ENCODE measurements at places on chromosomes 16 and 17.

DNA sequence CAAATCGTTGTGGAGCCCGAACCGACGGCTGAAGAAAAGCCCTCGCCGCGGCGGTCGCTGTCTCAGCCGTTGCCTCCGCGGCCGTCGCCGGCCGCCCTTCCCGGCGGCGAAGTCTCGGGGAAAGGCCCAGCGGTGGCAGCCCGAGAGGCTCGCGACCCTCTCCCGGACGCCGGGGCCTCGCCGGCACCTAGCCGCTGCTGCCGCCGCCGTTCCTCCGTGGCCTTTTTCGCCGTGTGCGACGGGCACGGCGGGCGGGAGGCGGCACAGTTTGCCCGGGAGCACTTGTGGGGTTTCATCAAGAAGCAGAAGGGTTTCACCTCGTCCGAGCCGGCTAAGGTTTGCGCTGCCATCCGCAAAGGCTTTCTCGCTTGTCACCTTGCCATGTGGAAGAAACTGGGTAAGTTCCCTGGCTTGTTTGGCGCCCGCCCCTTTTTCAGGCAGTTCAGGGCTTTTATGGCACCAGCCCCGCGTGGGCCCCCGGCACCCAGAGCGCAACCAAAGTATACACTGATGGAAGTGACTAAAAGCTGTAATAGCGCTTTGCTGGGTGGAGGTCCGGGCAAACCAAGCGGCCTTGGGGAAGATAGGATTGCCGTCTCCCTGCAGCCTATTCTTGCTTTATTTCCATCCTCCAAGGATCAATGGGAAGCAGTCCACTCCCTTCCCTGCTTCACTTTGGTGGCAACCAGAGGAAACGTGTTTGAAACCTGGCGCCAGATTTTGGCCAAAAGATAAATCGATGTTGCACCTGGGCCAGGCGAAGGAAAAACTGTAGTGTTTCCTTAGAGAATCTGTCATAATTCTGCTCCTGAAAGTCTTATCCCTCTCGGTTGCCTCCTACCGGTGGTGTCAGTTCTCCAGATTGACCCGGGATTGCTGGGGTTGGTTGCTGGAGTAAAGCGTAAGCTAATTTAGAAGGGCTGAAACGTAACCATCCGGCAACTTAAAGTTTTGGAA, 775 bp downstream of the PPM1D start:
- DNase-seq: peak; percentile 86

GRCh38 chr17:42562388-42563142, 617 bp downstream of the COASY start:
- no peak for DNase-seq

GRCh38 chr16:27374804-27375425, 27.1 kb upstream of the IL21R start:
- DNase-seq: peak; percentile 21

GRCh38 chr16:87229230-87230188, 87.7 kb downstream of the C16orf95 start:
- no peak for DNase-seq

DNA sequence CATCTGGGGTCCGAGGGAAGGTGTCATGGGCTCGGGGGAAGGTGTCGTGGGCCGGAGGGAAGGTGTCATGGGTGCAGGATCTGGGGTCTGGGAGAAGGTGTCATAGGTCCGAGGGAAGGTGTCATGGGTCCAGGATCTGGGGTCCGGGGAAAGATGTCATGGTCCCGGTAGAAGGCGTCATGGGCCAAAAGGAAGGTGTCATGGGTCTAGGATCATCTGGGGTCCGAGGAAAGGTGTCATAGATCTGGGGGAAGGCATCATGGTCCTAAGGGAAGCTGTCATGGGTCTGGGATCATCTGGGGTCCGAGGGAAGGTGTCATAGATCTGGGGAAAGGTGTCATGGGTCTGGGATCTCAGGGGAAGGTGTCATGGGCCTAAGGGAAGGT, 942 bp downstream of the RAB40C start:
- DNase-seq: no peak

GRCh38 chr16:20387978-20388377, 16.6 kb downstream of the PDILT start:
- no peak for DNase-seq

GRCh38 chr17:74861662-74862107, 2.0 kb upstream of the GRIN2C start:
- no peak for DNase-seq

DNA sequence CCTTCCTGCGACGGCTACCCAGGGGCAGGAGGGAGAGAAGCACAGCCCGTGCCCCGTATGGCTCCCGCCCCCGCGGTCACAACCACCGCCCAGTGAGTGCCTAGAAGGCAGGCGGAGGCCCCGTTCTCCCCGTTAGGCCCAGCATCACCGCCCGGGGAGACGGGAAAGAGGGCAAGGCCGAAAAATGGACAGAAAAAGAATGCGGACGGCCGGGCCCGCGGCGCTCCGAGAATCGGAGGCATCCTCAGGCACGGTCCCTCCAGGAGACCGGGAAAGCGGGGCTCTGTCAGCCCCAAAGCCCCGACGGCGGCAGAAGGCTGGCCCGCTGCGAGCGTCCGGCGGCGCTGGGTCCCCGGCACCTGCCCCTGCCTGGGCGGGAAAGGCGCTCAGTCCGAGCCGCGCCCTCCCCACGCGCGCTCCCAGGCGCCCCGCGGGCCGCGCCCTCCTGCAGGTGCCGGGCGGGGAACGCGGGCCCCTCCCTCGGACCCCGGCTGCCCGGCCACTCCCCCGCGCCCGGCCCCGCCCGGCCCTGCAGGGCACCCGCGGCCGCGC, 407 bp downstream of the MCRIP1 start:
- no peak for DNase-seq

GRCh38 chr16:30010844-30011713, at the start of gene DOC2A:
DOC2A (minus strand) TSS chr16:30011027; CDS start chr16:30010222, 805 bp downstream.
- no peak for DNase-seq

GRCh38 chr17:9178319-9178718, 157.0 kb downstream of the NTN1 start:
- no peak for DNase-seq

DNA sequence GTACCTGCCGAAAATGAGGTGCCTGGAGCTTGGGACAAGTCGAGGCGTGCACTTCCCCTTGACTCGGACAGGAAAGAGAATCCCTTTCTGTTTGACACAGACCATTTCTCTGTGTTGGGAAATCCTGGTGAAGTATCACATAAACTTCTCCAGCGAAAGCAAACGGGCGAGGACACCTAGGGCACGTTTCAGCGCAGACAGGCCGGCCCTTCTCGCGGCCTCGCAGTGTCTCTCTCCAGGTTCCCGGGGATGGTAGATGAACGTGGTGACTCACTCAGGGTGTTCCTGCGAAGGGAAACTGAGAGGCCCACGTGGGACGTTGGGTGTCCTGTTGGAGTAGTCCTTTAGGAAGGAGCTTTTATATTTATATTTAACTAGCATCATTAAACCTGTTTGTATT, 36.3 kb upstream of the ZNF750 start:
- DNase-seq: no peak

GRCh38 chr17:65158041-65158440, 20.9 kb downstream of the RGS9 start:
- no peak for DNase-seq

DNA sequence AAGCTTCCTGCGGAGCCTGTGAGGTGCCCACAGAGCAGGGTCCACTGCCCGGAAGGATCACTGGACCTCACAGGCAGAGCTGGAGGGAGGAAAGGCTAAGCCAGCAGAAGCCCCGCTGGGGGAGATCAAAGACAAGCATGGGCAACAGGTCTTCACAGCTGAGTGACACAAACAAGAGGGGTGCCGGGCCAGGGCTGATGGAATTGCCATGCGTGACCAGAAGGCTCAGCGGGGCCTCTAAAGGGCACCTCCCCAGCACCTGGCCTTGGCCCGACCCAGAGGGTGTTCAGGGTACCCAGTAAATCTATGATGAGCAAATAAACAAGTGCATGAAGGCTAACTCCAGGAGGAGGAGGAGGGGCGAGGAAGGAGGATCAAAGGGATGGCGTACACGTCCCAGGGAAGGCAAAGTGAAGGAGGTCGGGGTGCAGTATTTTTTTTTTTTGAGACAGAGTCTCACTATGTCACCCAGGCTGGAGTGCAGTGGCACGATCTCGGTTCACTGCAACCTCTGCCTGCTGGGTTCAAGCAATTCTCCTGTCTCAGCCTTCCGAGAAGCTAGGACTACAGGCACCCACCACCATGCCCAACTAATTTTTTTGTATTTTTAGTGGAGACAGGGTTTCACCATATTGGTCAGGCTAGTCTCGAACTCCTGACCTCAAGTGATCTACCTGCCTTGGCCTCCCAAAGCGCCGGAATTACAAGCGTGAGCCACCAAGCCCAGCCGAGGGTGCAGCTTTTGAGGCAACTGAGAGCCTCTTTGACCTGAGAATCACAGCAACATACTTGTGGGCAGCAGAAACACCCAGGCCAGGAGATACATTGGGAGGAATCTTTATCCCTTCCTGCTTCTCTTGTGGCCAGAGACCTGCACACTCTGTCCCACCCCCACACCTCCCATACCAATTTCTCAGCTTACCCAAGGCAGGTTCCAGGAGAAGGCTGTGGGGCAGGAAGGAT, 16.1 kb upstream of the EXOC7 start:
- no peak for DNase-seq

DNA sequence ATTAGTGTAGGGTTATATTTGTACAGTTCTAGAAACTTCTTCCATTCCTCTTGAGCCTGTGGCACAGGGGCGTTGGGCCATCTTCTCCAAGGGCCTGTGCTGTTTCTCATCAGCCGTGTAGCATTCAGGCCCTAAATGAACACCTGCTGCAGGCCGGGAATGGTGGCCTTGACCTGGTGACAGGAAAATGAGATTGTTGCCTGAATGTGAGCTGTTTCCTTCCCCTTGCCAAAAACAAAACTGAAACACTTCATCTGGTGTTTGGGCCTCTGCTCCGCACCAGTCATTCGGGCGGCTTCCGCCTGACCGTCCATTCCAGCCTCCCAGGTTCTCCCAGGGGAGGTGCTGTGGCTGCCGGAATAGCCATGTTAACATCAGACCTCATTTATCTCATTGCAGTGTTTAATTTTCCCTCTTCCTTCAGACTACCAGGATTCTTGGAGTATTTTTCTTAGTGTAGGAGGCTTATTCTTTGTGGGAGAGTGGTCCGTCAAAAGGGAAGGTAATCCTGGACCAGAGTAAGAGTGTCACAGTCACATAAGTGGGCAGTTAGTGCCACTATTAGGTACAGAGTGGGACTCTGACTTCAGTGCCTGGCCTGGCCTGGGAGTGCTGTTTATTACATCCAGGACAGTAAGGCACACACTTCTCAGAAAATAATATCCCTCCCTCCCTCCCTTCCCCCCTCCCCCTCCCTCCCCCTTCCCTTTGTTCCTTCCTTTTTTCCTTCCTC, 61.9 kb downstream of the WWP2 start:
- no peak for DNase-seq

GRCh38 chr16:1310832-1311200, 1.4 kb downstream of the UBE2I start:
- no peak for DNase-seq

DNA sequence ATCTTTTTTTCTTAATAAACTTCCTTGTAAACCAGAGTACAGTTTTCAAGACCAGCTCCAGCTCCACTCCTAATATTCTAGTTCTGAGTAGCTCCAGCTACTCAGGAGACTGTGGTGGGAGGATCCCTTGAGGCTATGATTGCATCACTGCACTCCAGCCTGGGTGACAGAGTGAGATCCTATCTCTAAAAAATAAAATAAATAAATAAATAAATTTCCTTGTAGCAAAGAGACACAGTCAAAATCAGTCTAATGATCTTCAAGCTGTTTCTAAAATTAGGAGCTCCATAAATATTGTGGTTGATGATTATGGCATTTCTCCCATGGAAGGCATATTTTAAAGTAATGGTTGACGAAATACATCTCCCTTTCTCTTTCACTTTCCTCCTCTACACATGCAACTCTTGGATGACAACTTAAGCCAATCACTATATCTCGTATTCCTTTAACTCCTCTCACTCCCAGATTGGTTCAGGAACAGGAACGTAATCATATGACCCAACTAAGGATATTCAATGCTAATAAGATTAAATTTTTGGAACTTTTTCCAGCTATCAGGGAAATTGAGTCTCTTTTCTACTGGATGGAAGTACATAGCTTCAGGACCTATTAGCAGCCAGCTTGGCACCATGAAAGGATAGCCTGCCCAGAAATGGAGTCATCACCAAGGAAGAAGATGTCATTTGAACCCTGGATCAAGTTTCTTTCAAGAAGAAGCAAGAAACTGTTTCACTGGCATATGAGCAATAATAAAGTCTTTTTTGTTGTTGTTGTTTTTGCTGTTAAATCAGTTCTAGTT, 42.1 kb upstream of the TAOK1 start:
- no peak for DNase-seq

DNA sequence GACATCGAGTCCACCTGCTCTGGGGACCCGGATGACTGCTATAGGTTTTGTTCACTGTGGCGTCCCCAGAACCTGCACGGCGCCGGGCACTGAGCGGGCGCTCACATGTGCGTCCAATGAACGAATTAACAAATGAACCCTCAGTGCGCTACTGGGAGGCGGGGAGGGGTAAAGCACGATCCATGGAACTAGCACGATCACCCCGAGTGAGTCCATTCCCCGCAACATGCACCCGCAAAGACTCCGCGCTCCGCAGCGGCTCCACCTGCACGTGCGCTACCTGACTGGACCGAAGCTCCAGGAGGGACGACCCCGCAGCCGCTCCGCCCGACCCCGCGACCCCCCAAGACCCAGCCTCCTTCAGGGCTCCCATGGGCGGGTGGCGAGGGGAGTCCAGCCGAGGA, 491 bp downstream of the TRAP1 start:
- DNase-seq: no peak

- peak; percentile 79 for DNase-seq
Observed at GRCh38 chr16:14324581-14324980, 253.5 kb downstream of the MRTFB start.

GRCh38 chr16:74939688-74940087, 45.2 kb downstream of the WDR59 start:
- DNase-seq: no peak

DNA sequence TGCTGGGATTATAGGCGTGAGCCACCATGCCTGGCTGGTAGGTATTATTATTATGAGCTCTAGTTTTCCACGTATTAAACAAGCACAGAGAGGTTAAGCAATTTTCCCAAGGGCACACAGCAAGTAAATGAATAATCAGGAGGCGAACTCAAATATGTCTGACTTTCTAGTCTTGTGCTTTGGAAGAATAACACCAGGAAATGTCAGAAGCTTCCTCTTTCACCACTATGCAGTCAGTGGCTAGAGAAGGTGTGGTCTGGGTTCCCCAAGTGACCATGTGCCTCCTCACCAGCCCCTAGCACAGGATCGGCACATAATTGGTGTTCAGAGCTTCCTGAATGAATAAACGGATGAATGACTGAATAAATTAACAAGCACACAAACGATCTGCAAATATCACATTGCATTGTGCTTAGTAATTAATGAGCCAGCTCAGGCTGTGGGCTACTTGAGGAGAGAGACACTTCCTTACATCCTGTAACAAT, 21.6 kb upstream of the SCNN1B start:
- DNase-seq: no peak

GRCh38 chr17:19237389-19238166, 412 bp downstream of the EPN2 start:
- DNase-seq: no peak

GRCh38 chr17:76840884-76841775, 27.1 kb upstream of the MGAT5B start:
- no peak for DNase-seq

GRCh38 chr16:74633686-74634085, 26.8 kb upstream of the GLG1 start:
- no peak for DNase-seq

Measured in amniotic stem cell (primary cell).